ENCODE measurements at places on chromosomes 1 and 21.

- peak; percentile 64 for DNase-seq
Measured at GRCh38 chr1:68346188-68346808, 103.5 kb downstream of the RPE65 start.

GRCh38 chr1:70486676-70487458 is 75.8 kb downstream of the CTH start:
- peak; percentile 86 for DNase-seq

DNA sequence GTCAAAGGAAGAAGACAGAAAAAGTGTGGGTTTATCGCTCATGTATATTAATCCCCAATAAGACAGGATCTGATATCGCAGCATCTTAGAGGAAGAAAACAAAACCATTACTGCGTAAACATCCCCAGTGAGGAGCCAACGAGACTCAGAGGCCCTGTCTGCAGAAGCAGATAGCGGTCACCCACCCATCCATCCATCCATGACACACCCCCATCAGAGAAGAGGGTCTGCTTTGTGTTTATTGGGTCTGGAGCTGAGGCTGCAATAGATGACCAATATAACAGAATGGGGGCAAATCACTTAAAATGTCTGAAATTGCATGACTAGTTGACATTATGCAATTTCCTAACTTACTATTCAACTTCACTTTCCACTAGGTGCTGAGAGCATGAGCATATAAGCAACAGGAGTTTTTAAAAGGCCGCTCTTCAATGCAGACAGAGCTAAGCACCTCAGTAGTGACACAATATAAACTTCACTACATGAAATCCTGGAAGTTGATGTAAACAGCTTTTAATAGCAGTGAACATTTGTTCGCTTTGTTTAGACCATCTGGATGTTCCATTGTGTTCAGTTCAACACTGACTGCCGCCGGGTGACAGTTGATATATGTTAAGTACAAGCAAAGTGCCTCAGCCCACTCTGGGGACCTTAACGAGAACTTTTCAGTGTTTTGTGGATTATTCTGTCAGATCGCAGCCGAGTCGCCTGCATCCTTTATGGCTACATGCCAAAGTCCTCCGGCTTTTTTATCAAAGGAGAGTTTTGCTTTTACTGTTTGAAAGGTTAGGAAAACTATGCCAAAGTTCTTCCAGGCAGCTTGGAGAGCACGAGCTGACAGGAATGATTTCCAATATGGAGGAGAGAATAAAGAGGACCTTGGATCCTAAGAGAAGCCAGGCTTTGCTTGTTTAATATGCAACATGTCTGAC is 167.5 kb downstream of the ZNF281 start:
- DNase-seq, result no peak

DNA sequence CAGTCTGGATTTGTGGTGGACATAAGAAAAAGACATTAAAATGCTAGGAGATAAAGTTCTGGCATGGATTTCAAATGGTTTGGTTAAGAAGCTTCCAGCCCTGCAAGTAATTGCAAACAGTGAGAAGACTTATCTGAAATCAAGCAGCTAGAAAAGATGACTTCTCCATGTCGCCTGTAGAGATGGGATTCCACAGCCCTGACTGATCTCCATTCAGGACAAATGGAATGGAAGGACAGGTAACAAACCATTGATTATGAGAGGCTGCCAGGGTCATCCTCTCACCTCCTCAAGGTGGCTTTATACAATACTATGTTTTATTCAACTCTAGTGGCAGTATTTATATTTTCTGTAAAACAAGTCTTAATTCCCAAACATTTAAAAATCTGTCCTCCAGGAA is 237.9 kb downstream of the HLX start:
- no peak for DNase-seq

DNA sequence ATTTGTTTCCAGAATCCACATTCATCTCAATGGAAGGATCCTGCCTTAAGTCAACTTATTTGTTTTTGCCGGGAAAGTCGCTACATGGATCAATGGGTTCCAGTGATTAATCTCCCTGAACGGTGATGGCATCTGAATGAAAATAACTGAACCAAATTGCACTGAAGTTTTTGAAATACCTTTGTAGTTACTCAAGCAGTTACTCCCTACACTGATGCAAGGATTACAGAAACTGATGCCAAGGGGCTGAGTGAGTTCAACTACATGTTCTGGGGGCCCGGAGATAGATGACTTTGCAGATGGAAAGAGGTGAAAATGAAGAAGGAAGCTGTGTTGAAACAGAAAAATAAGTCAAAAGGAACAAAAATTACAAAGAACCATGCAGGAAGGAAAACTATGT is 2.6 kb downstream of the GADD45A start:
- DNase-seq, result peak; percentile 89

DNA sequence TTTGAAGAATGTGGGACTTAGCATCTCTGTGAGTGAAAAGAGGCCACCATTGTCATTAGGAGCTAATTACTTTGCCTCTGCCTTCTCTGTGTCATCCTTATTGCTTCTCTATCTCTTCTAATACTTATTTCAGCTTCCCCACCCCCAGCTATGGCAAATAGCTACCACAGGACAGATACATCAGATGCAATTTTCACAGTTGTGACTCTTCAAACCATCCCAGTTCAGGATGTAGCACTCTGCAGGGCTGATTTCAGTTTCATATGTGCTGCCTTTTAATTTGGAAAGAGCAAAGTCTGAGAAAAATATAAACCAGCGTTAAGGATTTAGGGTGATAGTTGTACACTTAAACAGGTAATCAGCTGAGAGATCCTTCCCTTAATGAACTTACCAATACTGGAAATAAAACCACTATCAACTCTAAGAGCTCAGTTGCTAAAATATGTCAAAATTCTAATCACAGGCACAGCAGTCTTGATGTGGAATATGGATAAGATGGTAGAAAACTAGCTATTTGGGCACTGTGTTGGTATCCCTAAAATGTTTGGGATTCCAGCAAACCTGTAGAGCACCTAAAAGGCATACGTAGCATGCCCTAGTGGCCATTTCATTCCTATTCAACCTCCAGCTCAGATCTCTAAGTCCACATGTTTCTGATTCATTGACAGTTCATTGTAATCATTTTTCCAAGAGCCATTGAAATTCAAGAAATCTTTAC is 148.4 kb downstream of the SYT2 start:
- peak; percentile 10 for DNase-seq

DNA sequence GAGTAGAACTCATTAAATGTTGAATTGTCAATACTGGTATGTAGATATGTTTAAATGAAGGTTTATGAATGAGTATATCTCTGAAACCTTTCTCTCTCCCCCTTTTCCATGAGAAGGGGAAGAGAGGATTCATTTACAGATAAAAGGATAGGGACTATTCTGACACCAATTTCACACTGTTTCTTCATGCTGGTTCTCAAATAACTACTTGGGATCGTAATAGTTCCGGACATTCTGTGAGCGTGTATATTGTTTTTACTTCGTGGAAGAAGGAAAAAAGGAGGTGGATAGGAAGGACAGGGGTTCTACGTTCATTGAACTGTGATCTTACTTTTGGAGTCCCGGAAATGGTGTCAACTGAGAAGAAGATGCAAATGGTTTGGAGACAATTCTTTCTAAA is 284.2 kb downstream of the GRIK1 start:
- no peak for DNase-seq

GRCh38 chr1:198772626-198773025 is 133.8 kb downstream of the PTPRC start:
- peak; percentile 61 for DNase-seq

GRCh38 chr1:154407198-154408091 is 2.3 kb downstream of the IL6R start:
- DNase-seq, result no peak

- no peak for DNase-seq
Measured at GRCh38 chr21:42641311-42642218, 11.9 kb upstream of the PDE9A start.

GRCh38 chr1:184433956-184434502 is 47.2 kb downstream of the C1orf21 start:
- DNase-seq, result no peak

Measured in choroid plexus epithelial cell (primary cell).